Kidney glomerular epithelial cell (primary cell): ENCODE measurements at places on chromosomes 6 and 20.

DNA sequence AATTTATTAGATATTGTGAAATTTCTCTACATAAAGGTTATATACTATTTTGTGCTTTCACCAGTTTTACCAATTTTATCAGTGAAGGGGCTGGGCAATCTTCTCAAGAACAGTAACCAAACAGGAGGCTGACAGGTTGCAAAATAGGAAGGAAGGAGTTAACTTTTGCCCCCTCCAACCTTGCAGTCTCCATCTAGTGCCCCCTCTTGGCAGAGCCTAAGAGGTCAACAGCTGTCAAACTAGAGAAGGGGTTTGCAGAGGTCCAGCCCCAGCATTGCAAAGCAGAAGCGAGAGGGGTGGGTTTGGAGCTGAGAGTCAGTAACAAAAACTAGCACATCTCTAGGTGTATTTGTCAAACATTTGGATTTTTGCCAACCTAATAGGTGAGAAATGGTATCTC, 391.0 kb downstream of the CDC5L start:
- no peak for DNase-seq

GRCh38 chr6:42453031-42453653, 1.4 kb upstream of the TRERF1 start:
- DNase-seq = peak; percentile 36

GRCh38 chr6:83852528-83853177, 507 bp upstream of the RIPPLY2 start:
- DNase-seq = no peak

- DNase-seq = no peak
Observed at GRCh38 chr6:714100-714499, 21.2 kb upstream of the EXOC2 start.

GRCh38 chr6:32843331-32843978, 392 bp downstream of the PSMB8 start:
- DNase-seq = no peak

- no peak for DNase-seq
Observed at GRCh38 chr6:154995254-154996015, at the start of gene TIAM2. TSS of gene TIAM2 (plus strand) at chr6:154995315. CDS start at chr6:155129224, 133,909 bp downstream.

- peak; percentile 98 for DNase-seq
Observed at GRCh38 chr6:28985462-28986164, 19.5 kb downstream of the ZNF311 start.

DNA sequence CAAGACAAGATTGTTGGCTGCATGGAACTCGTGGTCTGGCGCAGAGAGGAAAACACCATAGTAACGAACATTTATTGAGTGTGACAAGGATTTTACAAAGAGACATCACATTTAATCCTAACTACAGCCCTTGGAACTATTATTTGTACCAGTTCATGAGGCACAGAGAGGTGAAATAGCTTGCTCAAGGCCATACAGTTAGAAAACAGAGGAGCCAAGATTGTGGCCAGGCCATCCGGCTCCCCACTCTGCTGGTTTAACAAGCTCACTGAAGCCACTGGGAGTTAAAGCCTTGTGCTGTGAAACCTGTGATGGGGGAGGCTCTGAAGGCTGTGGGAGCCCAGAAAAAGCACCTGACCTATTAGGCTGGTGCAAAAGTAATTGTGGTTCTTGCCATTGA, 74.9 kb upstream of the ZNFX1 start:
- DNase-seq = no peak

DNA sequence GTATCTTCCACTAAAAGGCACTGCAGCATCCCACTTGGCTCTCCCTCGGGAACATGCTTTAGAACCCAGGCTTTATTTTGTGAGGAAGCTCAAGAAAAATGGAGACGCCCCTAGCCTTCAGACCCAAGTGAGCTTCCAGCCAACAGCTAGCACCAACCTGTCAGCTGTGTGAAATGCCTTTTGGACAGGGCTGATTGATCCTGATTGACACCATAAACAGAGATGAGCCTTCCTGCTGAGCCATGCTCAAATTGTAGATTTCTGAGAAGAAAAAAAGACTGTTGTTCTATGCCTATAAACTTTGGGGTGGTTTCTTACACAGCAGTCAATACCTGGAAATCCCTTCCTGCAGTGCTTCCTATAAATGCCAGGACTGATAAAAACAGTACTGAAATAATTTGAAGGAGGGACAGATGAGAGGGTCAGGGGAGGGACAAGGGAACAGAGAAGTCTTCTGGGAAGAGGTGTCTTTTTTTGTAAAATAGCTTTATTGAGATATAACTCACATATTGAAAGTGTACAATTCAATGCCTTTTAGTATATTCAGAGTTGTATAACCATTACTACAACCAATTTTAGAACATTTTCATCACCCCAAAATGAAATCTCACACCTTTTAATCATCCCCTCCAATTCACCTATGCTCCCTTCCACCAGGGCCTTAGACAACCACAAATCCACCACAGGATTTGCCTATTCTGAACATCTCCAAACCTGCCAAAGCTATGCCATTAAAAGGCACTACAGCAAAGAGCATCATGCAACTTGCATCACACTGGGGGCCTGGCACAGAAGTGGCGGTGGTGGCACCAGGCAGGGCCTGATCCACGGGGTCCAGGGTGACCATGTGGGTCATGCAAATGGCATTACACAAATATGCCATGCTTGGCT, 2.7 kb upstream of the STK4 start:
- DNase-seq = no peak

GRCh38 chr6:15574486-15574885, 88.3 kb downstream of the DTNBP1 start:
- DNase-seq = peak; percentile 12

DNA sequence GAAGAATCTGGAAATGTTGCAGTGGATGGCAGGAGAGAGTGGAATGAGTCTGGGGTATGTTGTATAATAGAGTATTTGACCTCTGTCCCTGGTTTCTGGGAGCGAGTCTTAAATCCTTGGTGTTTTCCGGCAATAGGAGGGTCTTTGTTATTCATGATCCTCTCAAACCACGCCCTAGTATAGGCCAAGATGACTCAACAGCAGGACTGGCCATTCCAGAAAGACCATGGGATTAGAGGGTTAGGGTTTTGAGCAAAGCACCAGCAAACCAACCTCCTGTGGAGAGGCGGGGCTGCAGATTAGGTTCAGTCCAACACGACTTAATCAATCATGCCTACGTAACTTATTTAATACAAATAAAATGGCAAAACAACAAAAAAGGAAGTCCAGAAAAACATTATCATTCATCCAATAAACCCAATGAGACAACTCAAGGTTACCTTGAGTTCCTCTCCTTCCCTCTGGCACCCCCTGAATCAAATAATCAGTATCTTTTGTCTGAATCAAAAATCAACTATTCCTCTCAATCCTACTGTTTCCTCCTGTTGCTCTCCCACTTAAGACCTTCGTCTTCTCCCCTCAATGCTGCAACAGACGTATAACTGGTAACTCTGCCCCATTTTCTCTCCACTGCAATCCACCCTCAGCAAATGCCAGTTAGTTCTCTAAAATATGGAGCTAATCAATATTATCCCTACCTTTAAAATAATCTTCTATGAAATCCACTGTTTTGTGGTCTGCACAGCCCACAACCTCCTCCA, 15.5 kb downstream of the HUS1B start:
- DNase-seq = no peak

DNA sequence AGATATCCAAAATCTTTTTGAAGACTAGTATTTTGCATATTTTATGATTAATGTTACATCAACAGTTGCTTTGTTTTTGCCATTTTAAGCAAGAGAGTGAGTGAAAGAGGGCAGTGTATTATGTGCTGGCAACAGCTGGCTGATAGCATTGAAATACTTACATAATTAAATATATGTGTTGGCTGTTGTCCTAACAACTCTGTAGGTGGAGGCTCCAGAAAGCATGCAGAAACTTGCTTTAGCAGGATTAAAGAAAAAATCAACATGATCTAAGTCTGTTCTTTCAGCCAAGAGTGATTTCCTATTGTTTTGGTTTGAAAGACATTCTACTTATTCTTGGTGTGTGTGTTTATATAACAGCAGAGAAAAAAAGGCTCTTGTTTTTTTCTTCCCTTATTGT, 127.5 kb downstream of the CDKAL1 start:
- DNase-seq = no peak

GRCh38 chr6:5478380-5478779, 217.1 kb downstream of the FARS2 start:
- DNase-seq = no peak
